Sciatic nerve (tissue), 2 donors: ENCODE measurements at places on chromosomes 7 and 10.

GRCh38 chr7:51111241-51111940 is 205.2 kb downstream of the COBL start:
- DNase-seq: no peak

- no peak for DNase-seq
These were observed 337.6 kb upstream of the SEMA3A start for GRCh38 chr7:84532196-84532595.

GRCh38 chr10:95220539-95220938 is 26.5 kb downstream of the ACSM6 start:
- DNase-seq: no peak

DNA sequence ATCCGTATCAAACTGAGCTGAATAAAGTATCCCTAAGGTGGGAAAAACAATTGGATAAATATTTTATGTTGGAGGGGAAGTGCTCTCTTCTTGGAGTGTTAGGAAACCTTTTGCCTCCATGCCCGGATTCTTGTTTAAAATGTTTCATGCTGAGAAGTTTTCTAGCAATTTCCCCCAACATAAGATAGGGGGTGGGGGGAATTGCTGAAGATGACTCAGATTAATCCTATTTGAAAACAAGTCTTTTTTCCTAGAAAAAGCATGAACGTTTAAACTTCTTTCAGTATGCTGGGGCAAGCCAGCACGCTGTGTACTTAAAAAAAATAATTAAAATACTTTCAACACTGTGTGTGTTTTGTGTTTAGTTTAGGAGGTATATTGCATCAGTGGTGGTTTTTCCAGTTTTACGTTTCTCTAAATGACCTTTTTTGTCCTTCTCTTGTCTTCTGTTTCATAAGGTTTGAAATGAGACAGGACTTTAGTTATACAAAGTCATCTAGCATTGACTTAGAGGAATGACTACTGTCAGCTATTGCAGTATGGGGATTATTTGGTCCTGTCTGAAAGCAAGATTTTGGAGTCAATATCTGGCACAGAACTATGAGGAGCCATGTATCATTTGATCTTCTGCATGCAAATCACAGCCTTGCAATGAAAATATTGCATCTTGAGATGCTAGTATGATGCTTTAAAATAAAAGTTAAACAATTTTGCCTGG is 295.9 kb downstream of the GATA3 start:
- no peak for DNase-seq

- DNase-seq: no peak
These were observed 174.4 kb upstream of the SHH start for GRCh38 chr7:155986497-155987160.

GRCh38 chr10:78774614-78774998 is 294.2 kb upstream of the ZMIZ1 start:
- peak; percentile 48 for DNase-seq

DNA sequence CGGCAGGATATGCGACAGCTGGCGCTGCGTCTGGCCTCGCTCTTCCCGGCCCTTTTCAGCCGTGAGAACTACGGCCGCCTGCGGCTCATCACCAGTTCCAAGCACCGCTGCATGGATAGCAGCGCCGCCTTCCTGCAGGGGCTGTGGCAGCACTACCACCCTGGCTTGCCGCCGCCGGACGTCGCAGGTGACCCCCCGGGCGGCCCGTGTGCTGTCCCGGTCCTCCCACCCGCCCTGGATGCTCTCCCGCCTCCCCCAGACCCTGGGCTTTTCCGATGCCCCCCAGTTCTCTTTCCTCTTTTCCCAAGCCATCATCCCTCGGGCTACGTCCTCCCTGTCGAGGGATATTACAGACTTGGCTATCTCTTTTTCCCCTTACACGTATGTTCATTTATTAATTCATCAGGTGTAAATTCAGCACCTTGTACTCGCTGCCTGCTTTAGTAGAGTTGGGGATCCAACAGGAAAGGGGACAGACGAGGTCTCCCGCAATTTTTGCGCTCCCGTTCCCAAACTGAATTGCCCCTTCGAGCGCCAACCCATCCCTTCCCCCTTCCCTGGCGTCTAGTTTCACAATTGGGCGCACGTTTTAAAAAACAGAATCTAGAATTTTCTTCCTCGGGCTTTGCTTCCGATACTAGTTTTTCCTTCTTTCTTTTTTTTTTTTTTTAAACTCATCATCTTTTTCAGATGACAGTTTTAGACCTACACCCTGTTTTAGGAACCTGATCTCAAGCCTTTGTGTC is 846 bp downstream of the MINPP1 start:
- peak; percentile 61 for DNase-seq

DNA sequence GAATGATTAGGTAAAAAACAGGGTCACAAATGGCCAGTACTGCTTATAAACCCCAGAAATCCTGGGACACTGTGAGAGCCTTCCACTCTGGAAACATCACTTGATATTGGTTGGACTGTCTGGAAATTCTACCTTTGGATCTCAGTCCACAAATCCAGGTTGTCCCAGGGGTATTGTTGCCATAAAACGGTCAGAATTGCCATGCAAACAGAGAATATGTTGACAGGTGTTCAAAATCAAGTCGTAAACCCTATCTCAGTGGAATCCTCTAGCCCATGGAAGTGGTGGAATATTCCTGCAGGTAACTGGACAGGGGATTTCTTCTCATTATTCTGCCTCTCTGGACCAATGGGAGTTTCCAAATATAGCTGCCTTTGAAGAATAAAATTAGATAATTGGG is 31.2 kb upstream of the KCTD7 start:
- no peak for DNase-seq

DNA sequence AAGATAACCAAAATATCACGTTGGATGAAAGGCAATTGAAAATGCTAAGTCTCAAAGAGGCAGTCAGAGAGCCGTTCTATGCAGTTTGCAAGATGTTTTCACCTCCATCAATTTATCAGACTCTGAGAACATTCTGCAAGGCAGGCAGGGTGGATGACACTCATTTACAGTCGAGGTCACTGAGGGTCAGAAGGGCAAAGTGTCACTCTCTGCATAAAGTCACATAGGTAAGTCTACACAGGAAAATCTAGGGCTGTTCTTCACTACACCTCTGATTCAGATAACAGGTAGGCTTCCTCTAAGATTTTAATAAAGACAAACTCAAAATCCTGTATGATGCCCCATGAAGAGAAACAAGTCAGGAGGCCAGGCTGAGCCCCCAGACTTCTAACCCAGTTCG is 1.4 kb upstream of the PLEKHA1 start:
- no peak for DNase-seq

GRCh38 chr10:49651917-49652316 is 27.5 kb upstream of the C10orf53 start:
- DNase-seq: no peak

GRCh38 chr10:128016423-128017060 is 109.6 kb downstream of the PTPRE start:
- DNase-seq: no peak

GRCh38 chr10:98030093-98030821 is at the start of gene CRTAC1:
CRTAC1 (minus strand) TSS chr10:98030621; CDS start chr10:98030472, 149 bp downstream.
- DNase-seq: peak; percentile 80

- no peak for DNase-seq
These were observed 151.5 kb upstream of the EEPD1 start for GRCh38 chr7:36001546-36001945.
